ENCODE measurements at places on chromosomes 4 and X. TPM values are rescaled to one million over a fixed set of nuclear protein-coding genes. Genes with fewer than 3 reads are reported as not detected.

TLR2 gene
- total RNA-seq: 1.4 TPM

SPOCK3 gene
- total RNA-seq: not detected

SLC9A7 gene
- 7.5 TPM for total RNA-seq

MAPK10 gene
- 0.37 TPM for total RNA-seq

CSN2 gene
- total RNA-seq: not detected

INPP4B gene
- 2.8 TPM for total RNA-seq

TASL gene
- total RNA-seq: not detected

TLR10 gene
- total RNA-seq: not detected

NCBP2L gene
- total RNA-seq: not detected

HEPH gene
- total RNA-seq: 0.20 TPM

NLRP2B gene
- not detected for total RNA-seq

NPNT gene
- total RNA-seq: not detected

DKC1 gene
- 63.7 TPM for total RNA-seq

S100P gene
- not detected for total RNA-seq
